ENCODE measurements at places on chromosomes 13 and 19.

DNA sequence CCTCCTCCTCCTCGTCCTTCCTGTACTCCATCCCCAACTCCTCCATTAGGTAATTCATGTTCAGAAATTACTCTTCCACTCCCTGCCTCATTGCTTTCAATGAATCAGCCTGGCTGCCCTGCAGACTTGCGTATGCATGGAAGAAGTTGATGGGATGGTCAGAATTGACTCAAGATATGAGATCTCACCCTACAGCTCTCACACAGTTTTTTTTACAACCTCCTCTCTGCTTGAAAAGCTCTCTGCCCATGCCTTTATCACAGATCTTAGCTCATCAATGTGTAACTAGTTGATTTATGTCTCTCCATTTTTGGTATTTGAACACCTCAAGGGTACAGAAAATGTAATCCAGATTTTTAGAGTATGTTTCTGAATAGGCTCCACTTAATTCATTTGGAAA is 506.9 kb downstream of the TBC1D4 start:
- no peak for DNase-seq

GRCh38 chr19:23527797-23528196 is 132.5 kb upstream of the ZNF91 start:
- peak; percentile 30 for DNase-seq

DNA sequence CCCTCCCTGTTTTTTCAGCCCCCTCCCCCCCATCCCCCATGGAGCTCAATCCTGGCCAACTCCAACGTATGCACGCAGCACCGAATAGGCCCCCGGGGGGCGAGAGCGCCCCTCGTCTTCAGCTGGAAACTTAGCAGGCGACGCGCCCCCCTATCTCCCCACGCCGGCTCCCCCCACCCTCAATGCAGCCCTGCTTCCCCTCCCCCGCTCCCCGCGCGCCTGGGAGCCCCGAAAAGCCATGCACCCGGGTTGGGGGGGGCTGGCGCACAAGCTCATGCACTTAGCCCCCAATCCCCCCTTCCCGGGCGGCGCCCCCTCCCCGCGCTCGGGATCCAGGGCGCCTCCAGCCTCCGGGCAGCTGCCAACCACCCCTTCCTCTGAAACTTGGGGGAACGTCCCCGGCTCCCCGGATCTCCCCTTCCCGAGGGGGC is 508 bp downstream of the ZBTB7A start:
- no peak for DNase-seq

DNA sequence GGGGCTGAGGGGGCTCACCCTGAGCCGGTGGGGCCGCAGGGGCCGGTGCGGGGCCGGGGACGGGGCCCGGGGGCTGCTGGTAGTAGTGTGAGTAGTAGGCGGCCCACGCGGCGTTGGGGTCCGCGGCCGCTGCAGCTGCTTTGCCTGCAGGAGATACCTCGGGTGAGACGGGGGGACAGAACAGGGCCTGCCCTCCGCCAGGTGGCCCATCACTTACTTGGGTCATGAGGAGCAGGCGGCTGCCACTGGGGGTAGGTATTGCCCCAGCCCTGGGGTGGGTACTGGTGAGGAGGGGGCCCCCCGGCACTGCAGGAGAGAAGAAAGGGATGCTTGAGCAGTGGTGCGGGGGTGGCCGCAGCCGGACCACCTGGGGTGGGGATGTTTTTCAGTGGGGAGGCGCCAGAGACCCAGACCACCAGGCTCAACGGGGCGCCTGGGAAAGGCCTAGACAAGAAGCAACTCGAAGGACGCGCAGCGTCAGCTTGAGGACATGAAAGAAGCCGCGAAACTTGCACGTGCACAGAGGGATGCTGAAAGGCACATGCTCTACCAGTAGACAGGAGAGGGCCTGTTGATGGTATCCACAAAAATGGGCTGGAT is 8.9 kb downstream of the KHSRP start:
- no peak for DNase-seq

GRCh38 chr13:31998131-31998530 is 33.4 kb upstream of the FRY start:
- no peak for DNase-seq

DNA sequence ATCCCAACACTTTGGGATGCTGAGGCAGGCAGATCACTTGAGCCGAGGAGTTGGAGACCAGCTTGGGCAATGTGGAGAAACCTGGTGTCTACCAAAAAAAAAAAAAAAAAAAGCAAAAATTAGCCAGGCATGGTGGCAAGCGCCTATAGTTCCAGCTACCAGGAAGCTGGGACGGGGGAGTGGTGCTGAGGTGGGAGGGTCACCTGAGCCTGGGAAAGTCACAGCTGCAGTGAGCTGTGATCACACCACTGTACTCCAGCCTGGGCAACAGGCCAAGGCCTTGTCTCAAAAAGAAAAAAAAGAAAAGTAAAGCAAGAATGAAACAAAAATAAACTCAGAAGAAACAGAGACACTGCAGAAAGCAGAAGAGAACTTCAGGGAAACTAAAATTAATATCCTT is 31.6 kb downstream of the MTRF1 start:
- no peak for DNase-seq

DNA sequence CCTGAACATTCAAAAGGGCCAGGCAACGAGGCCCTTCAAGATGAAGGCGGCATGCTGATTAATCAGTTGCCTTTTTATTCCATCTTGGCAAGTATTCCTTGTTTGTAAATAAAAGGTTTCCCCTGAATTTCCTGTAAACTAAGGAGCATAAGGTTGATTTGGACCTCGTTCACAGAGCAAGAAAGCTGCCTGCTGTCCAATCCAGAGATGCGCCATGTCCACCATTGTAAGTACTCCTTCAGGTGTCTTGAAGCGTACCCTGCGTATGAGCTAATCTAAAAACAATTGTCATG is 884.7 kb downstream of the PCDH9 start:
- DNase-seq: no peak

GRCh38 chr13:94333131-94333820 is 146.2 kb downstream of the DCT start:
- no peak for DNase-seq

GRCh38 chr13:112674412-112675365 is 15.1 kb upstream of the ATP11A start:
- peak; percentile 23 for DNase-seq

DNA sequence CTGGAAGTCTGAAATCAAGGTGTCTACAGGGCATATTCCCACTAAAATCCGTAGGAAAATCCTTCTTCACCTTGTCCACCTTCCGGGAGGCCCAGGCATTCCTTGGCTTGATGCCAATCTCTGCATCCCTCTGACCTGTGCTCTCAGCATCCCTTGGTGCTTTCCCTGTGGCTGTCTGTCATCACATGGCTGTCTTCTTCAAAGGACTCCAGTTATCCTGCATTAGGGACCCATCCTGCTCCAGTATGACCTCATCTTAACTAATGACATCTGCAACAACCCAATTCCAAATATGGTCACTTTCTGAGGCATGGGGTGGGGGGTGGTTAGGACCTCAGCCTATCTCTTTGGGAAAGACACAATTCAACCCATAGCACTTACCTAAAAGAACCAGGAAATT is 423.8 kb downstream of the IRS2 start:
- DNase-seq: no peak

- no peak for DNase-seq
These were observed 18.2 kb downstream of the IL17D start for GRCh38 chr13:20721454-20722357.

GRCh38 chr19:4660993-4661392 is 9.1 kb downstream of the MYDGF start:
- no peak for DNase-seq

- DNase-seq: no peak
These were observed 270.9 kb downstream of the LMO7 start for GRCh38 chr13:75907044-75907443.

DNA sequence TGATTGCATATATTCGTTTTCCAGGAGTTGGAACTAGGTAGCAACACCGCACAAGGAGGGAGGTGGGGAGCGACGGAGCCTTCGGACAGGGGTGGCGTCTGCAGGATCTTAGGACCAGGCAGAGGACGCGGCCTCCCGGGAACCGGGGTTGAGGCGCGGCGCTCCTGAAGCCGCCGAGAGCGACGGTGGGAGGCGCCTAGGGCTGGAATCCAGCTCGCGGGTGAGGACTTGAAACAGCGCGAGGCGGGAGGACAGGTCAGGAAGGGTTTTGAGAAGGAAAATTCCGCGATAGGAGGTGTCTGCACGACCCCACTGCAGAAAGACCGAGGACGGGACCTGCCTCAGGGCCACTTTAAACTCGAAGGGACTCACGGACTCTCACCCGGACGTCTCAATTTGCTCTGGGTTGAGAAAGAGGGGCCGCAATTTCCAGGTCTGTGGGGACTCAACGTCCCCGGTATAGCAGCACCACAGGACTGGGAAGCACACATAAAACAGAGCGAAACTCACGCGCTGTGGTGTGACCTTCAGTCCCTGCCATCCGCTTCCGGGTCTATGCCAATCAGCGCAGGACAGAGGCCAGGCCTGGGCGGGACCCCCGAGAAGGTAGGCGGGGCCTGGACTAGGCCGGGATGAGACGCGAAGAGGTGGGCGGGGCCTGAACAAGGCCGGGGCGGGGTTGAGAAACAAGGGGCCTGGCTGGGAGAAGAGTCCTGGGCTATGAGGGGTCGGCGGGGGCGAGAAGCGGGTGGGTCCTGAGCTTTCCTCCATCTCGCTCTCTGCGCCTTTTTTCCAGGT is at the start of gene ZNF320:
ZNF320 (minus strand) TSS at position 498 of the 798 bp plus-strand sequence. CDS start 7,380 bp downstream, outside the sequence.
- peak; percentile 68 for DNase-seq

DNA sequence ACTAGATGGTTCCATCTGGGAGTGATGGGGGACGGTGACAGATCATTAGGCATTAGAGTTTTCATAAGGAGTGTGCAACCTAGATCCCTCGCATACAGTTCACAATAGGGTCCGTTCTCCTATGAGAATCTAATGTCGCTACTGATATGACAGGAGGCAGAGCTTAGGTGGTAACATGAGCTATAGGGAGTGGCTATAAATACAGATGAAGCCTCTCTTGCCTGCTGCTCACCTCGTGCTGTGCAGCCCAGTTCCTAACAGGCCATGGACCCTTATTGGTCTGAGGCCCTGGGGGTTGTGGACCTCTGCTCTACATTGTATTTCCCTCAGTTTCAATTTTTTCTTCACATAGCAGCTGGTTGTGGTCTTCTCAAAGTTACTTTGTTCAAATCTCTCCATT is 56.5 kb downstream of the CDK8 start:
- no peak for DNase-seq

All from activated CD4-positive, alpha-beta T cell treated with anti-CD3 and anti-CD28 coated beads, Interleukin-2, Interleukin-4, amounts not matched to agents 100 ng/mL and 50 ng/mL, durations not matched to agents 16 hours and 8 hours (primary cell).